ENCODE measurements at places on chromosomes 1 and 21.

DNA sequence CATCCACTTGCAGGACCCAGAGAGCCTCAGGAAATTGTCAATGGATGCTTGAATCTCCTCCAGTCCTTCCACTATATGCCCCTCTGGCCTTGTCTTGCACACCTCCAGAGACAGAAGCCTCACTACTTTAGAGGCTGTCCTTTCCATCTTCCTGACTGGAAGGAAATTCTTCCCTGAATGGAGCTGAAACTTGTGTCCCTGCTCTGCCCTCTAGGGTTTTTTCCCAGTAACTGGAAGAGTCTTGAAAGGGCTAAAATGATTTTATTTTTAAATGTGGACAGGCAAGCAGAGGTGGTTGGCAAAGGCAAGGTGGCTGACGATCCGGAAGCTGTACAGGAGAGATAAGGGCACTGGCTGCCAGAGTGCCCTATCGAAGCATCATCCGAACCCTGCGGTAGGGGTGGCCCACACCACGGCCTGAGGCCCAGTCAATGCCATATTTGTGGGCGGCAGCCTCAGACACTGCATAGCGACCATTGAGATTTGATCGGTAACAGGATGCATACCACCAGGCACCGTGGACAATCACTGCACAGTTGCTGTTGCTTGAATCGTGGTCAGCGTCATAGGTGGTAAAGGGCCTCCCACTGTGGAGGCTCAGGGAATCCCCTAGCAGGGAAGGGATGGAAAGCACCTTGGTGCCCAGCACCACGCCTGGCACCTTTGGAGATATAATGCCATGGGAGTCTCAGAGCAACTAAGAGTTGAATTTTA is 2.3 kb upstream of the MAP3K6 start:
- DNase-seq = no peak

GRCh38 chr1:173050865-173051264 is at the start of gene TNFSF18:
Gene TNFSF18, minus strand, starts transcription at chr1:173050941. Its CDS starts 45 bp downstream, at chr1:173050896.
- no peak for DNase-seq

DNA sequence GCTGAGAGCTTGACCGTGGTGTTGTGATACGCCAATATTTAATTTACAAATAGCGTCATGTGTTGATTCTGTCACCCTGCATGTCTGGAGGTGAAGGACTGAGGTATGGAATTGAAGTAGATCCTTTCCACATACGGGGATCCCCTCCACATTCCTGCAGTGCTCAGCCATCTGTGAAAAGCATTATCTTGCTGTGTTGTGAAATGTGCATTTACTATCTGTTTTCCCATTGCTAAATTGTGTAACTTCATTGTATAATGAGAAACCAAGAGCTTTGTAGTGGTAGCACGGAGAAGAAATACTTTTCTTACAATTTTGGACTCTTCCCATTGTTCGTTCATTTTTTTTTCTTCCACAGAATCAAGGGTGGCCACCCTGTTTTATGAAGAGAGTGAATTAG is 577.3 kb upstream of the ZP4 start:
- DNase-seq = no peak

- no peak for DNase-seq
Measured at GRCh38 chr21:17848228-17848627, 29.1 kb upstream of the C21orf91 start.

DNA sequence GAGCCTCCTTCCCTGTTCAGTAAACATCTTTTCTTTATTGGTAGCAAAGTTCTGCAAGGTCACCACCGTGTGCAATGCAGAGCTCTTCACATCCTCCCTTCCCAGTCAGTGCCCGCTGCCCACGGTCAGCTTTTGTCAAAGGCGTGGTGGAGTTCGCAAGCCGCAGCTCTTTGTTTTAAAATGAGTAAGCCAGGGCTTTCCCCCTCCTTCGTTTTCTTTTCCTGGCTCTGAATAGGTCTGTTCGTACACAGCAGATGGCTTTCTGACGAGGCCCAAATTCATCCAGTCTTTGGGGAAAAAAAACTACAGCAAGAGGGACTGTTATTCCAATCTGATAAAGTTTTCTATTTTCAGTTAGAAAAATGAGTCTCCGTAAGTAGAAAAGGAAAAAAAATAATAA is 153.2 kb downstream of the LRIG2 start:
- no peak for DNase-seq

GRCh38 chr21:45856906-45857305 is 124.7 kb upstream of the COL6A1 start:
- no peak for DNase-seq

DNA sequence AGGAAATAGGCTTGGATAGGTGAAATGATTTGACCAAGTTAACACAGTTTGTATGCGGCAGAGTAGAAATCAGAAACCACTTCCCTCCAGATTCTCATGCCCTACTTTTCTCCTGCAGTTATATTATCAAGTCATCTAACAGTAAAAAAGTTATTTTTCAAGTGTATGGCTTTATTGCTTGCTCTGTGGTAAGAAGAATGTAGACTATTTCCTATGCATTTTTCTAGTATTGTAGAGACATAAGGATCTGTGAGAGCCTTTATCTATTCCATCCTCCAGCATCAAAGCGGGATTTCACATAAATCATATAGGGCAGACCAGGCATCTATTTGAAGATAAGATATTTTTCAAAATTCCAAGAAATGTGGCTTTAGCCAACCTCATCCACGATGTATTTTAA is 208.5 kb downstream of the TTLL7 start:
- no peak for DNase-seq

GRCh38 chr1:162596514-162597170 is 35.1 kb downstream of the UAP1 start:
- DNase-seq = no peak

DNA sequence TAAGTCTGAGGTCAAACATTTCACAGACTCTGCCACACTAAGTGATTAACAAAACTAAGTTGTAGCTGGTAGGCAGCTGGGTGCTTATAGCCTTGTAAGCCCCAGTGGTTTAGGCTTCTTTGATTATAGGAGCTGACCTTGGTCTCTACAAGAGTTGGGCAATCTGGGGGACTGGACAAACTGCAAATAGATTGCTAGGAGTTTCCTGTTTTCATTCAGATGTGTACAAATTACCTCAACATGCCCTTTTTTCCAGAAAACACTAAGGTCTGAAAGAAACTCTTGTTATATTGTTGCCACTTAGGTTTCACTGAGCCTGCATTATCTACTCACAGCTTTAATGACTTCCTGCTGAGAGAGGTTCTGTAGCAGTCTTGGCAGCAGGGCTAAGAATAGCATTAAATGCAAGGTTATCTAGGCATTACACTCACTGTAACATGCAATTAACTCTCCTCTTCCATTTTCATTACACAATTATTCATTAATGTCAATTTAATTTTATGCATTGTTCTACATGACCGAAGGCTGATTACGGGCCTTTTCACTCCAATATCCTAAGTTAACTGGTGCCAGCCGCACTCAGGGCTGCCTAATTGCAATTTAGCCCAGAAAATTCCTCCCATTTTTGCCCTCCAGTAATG is 314.0 kb downstream of the LMO4 start:
- DNase-seq = no peak

DNA sequence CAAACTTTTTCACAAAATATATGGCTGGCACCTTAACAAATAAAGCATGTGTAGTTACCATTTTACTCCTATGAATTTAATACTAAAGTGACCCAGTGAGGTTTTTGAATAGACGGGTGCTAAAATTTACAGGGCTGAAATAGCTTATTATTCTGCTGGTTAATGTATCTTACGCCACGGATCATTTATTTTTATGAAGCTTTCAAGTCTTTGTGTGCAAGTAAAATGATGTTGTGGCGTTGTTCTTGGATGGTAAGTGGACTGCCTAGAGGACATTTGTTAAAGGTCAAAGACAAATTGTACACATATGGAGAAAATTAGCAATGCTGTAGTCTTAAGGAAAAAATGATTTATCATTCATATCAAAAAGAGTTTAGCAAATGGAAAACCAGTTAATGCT is 22.8 kb downstream of the INSL5 start:
- DNase-seq = no peak

GRCh38 chr1:222786121-222786520 is 28.7 kb upstream of the DISP1 start:
- DNase-seq = no peak

DNA sequence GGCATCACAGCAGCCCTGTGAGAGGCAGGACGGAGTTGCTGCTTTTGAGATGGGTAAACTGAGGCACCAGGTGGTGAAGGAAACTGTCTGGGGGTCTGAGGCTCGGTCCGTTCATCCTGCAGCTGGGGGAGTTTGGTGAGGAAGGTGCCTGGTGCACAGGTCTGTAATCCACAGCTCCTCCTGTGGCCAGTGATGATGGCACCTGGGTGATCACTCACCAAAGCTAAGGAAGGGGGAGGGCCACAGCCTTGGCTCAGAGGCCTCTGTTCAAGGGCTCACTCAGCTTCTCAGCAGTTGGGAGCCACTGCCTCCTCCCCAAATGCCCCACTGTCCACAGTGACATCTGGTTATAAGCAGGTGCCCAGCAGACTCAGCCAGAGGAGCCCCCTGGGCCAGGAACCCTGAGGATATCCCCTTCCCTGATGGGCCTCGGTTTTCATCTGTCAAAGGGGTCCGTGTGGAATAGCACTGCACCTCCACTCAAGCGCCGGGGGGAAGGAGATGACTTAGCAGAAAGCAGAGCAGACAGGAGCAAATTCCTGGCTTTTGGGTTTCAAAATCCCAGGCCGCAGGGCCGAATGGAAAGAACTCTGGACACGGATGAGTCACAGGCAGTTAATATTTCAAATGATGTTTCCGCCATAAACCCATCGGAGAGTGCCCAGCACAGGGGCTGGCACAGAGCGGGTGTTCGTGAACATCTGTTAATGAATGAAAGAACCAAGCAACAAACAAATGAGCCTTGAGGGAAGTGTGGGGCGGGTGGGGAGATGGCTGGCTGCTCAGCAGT is 82.8 kb downstream of the DMRTB1 start:
- DNase-seq = no peak

All from activated CD8-positive, alpha-beta memory T cell treated with anti-CD3 and anti-CD28 coated beads for 4 hours (primary cell).